Stimulated activated CD4-positive, alpha-beta T cell treated with anti-CD3 and anti-CD28 coated beads, Interleukin-1b, Interleukin-23, amount 100 ng/mL, for 1 hour (primary cell): ENCODE measurements at places on chromosomes 12 and 14.
A peak's percentile ranks its signal among the peaks of the same experiment; 100 is the strongest.

GRCh38 chr14:91413547-91414474 is 3.8 kb downstream of the CCDC88C start:
- no peak for DNase-seq

GRCh38 chr12:56900583-56900982 is 33.6 kb downstream of the SDR9C7 start:
- no peak for DNase-seq

DNA sequence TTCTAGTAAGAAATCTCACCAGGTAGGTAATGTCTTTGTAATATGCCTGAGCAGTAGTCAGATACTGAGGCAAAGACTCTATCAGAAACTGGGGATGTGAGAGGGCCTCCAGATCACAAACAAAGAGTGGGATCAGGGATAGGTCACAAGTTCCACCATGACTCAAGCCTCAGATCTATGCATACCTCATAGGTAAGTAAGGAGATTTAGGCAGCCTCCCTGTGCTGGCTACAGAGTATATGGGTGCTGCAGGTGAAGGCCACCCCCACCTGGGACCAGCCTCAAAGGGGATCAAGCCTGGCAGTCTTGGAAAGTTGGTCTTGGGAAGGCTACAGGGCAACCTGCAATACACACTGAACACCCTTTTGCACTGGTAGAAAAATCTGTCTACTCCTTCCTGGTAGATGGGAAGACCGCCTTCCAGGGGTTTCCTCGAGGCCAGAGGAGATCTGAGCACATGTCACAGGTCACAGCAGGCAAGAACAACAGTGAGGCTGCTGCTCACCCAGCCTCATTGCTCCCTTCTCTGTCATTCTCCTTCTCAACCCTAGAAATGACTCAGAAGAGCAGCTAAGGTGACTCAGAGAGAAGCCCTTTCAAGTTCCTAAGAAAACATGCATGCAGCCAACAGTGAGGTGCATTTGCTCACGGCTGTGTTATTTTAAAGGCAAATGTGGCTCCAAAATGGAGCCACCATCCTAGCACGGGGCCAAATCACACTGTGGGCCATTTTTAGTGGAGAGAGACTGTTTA is 143.4 kb upstream of the CDKN3 start:
- no peak for DNase-seq

- DNase-seq, result no peak
Measured at GRCh38 chr12:45914090-45914489, 76.3 kb downstream of the SCAF11 start.

DNA sequence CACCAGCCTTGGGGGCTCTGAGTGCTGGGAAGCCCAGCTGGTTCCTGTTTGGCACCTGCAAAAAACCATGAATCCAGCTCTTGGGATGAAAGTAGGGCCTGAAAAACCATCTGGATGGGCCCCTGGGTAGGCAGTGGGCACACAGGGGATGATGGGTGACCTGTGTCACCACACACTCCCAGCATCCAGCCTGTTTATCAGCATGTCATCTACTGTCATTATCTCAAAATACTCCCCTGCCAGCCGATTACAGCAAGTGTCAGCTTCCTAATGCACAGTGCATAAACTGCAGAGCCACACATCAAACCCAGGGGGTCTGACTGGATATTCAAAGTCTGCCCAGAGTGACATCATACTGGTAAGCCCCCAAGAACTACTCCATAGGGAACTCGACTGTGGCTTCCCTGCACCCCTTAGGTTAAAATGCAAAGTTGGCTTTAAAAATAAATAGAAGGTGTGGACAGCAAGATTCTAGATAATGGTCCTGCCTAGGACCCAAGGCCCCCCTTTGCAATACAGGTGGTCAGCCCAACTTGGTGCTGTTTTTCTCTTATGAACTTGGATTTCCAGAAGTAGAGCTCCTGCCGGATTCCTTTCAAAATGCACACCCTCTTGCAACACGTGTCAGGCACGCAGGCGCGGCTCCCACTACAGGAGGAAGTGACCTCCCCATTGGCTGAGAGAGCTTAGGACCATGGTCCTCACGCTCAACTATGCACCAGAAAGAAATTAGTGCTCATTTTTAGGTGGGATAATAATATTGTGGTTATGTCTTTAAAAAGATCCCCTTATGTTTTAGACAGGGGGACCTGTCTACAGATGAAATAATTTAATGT is 94.1 kb downstream of the GCH1 start:
- no peak for DNase-seq

DNA sequence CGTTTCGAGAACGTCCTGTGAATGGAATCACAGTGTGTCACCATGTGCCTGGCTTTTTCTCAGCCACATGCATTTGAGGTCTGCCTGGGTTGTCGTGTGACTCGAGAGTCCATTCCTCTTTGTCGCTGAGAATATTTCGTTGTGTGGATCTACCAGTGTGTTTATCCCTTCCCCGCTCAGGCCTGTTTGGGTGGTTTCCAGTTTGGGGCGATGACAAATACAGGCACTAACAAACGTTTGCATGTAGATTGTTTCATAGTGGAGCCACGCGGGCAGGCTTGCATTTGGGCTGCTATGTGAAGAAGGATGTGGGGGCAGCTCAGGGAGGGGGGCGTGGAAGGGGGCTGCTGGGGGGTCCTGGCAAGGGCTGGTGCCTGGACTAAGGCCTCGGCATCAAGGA is 14.1 kb downstream of the RIN3 start:
- no peak for DNase-seq

DNA sequence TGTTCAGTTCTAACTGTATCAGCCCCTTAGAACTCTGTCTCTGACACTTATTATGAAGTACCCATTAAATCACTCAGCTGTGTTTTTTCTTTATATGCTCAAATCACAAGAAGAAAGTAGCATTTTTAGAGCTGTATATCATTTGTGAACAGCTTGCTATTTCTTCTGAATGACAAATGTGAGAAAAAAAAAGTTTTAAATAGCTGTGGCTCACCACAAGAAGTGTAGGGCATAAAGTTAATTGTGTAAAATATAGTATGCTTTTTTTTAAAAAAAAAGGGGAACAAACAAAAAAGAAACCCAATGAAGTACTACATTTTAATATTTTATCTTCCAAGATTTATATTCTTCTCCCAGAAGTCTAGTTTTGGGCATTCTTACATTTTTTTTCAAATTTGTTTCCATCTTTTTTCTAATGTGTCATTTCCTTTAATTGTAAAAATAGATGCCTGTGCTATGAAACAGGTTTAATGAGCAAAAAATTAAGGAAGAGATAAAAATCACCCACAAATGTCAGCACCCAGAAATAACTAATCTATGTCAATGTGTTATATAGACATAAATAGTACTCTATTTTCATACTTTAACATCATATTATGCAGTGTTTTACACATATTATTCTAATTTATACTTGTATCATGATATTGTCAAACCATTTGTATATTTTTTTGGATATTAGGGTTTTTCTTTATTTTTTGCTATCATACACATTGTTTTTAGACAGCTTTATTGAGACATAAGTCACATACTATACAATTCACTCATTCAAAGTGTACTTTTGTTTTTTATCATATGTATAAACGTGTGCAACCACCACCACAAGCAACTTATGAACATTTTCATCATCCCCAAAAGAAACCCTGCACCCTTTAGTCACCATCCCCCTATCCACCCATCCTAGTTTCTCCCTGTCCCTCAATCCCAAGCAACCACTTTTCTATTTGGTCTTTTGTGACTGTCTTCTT is 22.4 kb upstream of the LRRK2 start:
- DNase-seq, result no peak

GRCh38 chr12:60977966-60978365 is 1282.2 kb upstream of the USP15 start:
- no peak for DNase-seq

GRCh38 chr12:56078931-56079722 is 838 bp upstream of the ERBB3 start:
- no peak for DNase-seq

DNA sequence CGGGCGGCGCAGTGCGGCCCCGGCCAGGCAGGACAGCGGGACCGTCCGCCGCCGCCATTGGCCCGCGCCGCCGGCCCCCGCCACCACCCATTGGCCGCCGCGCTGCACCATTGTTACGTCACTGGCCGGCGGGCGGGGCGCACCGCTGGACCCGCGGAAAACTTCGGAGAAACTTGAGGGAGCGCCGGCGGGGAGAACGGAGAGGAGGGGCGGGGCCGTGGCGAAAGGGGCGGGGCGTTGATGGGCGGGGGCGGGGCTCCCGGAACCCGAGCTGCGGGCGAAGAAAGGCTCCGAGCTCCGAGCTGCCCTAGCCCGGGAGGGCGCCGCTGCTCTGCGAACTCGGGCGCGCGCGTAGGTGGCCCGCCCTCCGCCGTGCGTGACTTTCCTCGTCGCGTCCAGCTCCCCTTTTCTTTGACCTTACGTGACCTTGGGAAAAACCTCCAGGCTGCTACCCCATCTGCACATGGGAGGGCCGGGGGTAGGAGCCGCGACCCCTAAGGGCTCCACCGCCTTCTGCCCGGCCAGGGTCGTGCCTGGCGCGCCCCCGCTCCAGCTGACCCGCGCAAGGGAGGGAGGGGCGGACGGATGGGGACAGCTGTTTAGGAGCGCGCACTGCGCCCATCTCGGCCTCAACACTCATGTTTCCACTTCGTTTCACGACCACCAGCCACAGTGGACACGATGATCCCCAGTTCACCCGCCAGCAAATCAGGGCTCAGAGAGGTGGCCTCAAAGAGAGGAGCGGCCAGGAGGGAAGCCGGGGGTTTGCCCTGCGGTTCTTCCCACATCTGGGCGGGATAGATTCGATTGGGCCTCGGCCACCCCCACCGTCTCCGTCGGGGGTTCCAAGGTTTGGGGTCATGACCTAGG is at the start of gene ANKRD9:
ANKRD9 (minus strand) TSS at position 31 of the 870 bp plus-strand sequence. CDS start 1,887 bp downstream, outside the sequence.
- DNase-seq, result peak; percentile 84
